ENCODE measurements at places on chromosomes 5 and 9.
A peak's percentile ranks its signal among the peaks of the same experiment; 100 is the strongest.

DNA sequence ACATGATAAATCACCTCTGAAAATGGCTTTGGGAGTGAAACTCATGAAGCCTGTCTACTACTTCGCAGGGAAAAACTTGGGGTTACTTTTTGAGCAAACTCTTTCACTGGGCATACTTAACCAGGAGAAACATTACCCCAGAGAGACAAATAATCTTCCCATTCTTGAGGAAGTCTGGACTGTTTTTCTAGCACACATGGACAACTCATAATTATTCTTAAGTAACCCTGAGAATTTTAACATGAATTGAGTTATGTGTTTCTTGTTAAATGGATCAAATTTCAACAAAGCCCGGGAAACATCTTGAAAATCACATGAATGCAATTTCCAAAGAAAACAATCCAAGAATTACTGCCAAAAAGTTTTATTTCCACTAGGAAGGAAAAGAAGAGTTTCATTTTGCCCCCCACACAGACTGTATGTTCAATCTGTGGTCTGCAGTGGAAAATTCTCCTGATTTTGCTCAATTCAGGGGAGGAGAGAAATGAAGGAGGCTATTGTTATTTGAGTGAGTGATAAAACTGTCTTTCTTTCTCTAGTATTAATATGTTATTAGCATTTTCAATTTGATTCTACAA, 564.8 kb upstream of the CLINT1 start:
- no peak for DNase-seq

- DNase-seq, result no peak
Observed at GRCh38 chr5:57420801-57421200, 61.8 kb downstream of the ACTBL2 start.

- DNase-seq, result no peak
Observed at GRCh38 chr5:6774721-6775204, 61.5 kb downstream of the TENT4A start.

DNA sequence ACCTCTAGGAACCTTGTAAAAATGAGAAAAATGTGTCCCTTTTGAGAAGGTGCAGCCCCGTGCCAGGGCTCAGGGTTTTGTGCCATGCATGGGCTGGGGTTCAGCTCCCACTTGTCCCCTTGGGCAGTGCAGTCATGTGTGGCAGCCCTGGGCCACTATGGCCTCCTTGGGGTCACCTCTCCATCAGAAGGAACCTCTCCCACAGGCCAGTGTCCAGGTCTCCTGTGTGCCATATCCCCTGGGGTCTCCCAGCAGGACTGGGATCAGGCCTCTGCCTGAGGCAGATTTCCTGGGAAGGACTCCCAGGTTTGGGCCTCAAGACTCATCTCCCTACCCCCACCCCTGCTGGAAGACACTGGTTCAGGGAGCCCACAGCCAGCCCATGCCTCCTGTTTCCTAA, 189.1 kb downstream of the PAX5 start:
- DNase-seq, result no peak

DNA sequence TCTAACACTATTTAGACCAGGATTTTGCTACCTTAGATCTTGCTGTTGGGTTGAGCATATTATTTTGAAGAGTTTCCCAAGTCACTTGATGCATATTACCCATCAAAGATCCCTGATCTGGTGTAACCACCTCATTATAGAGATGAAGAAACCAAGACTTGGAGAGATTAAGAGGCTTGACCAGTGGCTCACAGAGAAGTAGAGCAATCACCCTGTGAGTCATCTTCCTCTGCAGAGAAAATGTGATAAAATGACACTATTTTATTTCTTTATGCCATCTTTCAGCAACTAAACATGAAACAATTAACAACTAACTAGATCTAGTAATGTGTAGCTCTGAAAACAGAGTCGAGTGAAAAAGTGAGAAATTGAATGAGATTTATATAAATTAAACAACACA, 76.1 kb downstream of the KIF4B start:
- no peak for DNase-seq

- DNase-seq, result no peak
Observed at GRCh38 chr9:113428062-113428615, 17.6 kb downstream of the C9orf43 start.

DNA sequence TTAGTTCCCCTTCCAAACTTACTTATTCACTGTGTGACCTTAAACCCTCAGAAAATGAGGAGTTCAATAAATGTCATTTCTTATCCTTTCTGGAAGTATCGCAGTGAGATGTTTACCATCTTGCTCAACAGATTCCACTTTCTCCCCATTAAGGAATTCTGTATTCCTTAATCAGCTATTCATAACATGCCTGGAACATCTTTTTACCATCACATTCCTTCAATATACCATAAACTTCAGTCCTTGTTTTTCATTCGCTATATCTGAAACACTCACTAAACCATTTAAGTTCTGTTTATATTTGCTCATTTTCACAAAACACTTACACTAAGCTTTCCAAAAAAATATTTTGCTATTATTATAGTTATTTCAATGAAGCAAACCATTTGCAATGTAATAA, 1158.6 kb downstream of the CDH12 start:
- DNase-seq, result no peak

DNA sequence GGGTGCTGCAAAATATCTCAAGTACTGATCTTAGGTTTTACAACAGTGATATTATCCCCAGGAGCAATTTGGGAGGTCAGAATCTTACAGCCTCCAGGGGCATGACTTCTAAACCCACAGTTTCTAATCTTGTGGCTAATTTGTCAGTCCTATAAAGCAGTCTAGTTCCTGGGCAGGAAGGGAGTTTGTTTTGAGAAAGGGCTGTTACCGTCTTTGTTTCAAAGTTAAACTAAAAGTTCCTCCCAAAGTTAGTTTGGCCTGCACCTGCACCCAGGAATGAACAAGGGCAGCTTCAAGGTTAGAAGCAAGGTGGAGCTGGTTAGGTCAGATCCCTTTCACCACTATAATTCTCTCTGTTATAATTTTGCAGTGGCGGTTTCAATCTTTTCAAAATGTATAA, 81.7 kb downstream of the SFXN1 start:
- no peak for DNase-seq

- DNase-seq, result no peak
Observed at GRCh38 chr5:132268769-132269551, 11.5 kb downstream of the PDLIM4 start.

DNA sequence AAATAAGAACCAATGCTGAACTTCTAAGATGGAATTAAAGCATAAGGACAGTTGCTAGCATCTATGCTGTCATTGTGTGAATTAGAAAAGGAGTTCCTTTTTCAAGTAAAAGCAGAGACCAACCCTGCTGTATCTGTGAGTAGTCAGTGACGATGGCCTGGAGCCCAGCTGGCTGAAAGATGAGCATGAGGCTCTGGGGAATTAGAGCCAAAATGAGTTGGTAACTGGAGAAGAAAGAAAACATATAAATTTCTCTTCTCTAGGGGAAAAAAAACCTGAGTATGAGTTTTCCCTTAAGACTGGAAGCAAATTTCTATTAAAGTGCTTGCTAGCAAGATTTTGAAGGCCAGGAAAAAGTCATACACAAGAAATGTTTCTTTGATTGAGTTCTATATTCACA, 1.6 kb upstream of the SPZ1 start:
- no peak for DNase-seq

- no peak for DNase-seq
Observed at GRCh38 chr9:89482901-89483361, 15.0 kb downstream of the SEMA4D start.

GRCh38 chr5:113338628-113339027, 96.2 kb downstream of the TSSK1B start:
- DNase-seq, result no peak

DNA sequence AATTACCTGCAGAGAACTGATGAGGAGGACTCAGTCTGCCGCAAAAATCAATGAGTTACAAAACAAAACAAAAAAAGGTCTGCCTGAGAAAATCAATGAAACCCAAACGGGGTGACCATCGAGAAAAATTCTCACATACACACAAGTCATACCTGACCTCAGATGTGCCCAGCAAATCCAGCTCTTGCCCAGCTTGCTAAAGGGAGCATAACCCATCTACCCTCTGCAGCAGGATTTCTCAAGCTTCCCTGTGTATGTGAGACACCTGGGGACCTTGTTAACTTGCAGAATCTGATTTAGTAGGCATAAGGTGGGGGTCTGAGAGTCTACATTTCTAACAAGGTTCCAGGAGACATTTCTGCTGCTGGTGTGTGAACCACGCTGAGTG, 126.3 kb downstream of the TLE1 start:
- DNase-seq, result no peak

DNA sequence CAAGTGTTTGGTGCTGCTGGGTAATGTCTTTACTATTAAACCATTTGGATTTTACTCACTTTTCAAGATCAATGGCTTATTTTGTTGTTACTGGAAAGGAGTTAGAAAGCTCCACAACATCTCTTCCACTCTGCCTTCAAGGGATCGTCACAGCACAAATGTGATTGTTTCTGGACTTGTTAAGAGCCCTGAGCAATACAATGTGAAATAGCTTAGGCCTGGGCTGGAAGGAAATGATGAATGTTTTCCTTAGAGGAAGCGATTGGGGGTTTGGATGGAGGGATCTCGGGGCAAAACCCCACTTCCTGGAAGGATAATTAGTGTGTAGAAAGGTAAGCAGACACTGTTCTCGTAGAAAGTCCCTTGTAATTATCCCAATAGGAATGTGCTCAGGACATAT, 59.3 kb upstream of the MYO10 start:
- DNase-seq, result no peak

DNA sequence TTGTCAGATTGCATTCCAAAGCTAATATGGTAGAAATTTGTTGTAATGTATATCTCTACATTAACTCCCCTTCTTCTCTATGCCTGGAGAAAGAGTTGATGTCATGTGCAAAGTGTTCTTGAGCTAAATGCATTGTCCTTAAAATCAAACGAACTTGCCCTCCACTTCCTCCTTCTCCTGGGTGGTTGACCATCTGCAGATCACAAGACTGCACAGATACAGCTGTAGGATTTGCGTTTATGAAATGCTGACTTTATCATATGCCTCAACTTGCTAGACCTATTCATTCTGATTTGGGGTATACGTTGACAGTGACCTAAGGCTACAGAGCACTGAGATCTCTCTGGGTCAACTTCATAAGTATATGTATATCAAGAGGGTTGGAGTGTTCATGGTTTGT, 8.3 kb downstream of the TRIM32 start:
- no peak for DNase-seq

DNA sequence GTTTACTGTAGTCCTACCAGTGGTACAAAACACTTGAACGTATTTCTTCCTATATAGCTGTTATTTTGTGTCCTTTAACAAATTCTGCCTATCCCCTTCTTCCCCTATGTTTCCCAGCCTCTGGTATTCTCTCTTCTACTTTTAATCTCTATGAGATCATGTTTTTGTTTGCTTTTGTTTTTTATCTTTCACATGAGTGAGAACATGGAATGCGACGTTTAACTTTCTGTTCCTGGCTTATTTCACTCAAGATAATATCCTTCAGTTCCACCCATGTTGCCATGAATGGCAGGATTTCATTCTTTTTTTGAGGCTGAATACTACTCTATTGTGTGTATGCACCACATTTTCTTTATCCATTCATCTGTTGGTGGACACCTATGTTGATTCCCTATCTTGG, 634.4 kb upstream of the WWC1 start:
- no peak for DNase-seq

- no peak for DNase-seq
Observed at GRCh38 chr5:72224946-72225463, 95.0 kb downstream of the MRPS27 start.

- no peak for DNase-seq
Observed at GRCh38 chr5:72151646-72152045, 44.4 kb downstream of the MAP1B start.

GRCh38 chr5:137231540-137231939, 267.6 kb downstream of the SPOCK1 start:
- DNase-seq, result peak; percentile 52

DNA sequence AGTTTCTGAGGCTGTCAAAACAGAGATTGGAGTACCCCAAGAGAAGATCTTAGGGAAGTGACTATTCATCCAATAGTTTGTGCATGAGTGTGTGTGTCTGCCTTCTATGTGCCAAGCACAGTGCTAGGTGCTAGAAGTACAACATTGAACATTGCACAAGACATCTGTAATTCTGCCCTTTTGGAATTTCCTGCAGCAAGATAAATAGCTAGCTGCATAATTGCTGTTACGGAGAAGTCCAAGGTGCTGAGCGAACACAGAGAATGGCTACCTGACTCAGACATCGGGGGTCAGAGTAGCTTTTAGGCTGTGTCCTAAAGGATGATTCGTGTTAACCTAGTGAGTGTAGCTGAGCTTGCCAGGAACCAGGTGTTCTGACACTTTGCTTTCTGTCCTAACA, 44.8 kb downstream of the PAPPA start:
- DNase-seq, result no peak

DNA sequence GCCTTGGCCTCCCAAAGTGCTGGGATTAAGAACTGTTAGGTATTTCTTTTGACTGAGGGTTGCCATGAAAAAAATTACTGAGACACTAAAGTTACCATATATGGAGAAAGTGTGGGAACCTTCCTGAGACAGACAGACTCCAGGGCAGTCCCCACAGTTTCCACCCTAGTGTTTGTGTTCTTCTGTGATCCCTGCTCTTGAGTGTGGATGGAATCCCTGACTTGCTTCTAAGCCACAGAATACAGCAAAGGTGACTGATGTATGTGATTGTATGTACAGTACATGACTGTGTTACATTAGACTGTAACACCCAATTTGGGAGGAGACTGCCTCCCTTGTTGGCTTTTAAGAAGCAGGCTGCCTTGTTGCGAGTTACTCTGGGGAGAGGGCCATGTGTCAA, 24.7 kb upstream of the ADAM19 start:
- DNase-seq, result no peak

- DNase-seq, result no peak
Observed at GRCh38 chr9:70043689-70044489, at the start of gene MAMDC2. Gene MAMDC2, plus strand, starts transcription at chr9:70043848. Its CDS starts 350 bp downstream, at chr9:70044198.

GRCh38 chr5:111779922-111780292, 22.9 kb upstream of the NREP start:
- DNase-seq, result peak; percentile 51

DNA sequence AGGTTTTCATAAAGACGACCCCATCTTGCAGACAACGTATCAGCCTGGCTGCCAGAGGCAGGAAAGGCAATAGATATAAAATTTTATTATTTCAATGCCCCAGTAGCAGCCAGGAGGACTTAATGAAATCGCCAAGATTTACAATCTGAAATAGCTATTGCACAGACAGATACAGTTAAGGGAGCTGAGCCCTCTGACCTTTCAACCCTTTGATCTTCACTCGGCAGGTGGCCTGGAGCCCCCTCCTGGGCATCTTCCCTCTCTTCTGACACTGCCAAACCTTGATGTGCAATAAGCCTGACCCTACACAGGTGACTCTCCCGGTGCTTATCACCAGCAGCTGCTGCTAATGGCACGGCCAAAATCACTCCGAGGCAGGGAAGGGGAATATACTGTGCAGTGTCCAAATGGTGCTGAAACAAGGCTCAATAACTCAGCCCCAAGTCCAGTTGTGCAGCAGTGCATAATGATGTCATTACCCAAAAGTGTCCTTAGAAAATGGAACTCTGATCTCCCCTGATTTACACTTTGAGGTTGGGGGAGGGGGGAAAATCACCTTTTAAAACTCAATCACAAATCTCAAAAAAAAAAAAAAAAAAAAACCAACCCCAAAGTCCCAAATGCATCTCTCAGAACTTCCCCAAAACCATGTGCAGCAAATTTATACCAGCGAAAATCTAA, 242.0 kb downstream of the CRB2 start:
- DNase-seq, result no peak

All from NCI-H1105 treated with DMSO at 0.1 percent for 48 hours (cell line).